ENCODE measurements at places on chromosomes 13 and 19. TPM values are rescaled to one million over a fixed set of nuclear protein-coding genes. Genes with fewer than 3 reads are reported as not detected.

Gene CDX2
- total RNA-seq = not detected

DNA sequence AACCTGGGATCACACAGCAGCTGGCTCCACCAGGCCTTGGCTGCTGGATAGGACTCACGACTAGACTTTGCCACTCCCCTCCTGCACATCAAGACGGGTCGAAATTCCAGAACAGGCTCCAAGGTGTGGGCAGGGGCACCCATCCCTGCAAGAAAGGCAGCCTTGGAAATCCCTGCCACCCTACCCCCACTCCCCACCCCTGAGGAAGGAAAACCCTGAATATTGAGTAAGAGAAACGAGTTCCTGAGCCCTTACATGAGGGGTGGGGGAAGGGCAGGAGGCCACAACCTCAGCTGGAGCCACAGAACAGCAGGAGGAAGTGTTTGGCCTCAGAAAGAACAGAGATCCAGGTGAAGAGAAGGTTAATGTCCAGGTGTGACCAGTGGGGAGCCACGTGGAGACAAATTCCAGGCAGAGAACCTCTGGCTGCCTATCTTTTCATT, 20.1 kb downstream of the DEDD2 start:
- DNase-seq = peak; percentile 50
- H3K4me1 ChIP-seq = no peaks in the 10 kb centered on the region
- H3K27me3 ChIP-seq = no peaks in the 10 kb centered on the region
- H3K4me3 ChIP-seq = no peak overlapping the region
- peaks cover 5% of the 10 kb centered on the region for H3K36me3 ChIP-seq

DNA sequence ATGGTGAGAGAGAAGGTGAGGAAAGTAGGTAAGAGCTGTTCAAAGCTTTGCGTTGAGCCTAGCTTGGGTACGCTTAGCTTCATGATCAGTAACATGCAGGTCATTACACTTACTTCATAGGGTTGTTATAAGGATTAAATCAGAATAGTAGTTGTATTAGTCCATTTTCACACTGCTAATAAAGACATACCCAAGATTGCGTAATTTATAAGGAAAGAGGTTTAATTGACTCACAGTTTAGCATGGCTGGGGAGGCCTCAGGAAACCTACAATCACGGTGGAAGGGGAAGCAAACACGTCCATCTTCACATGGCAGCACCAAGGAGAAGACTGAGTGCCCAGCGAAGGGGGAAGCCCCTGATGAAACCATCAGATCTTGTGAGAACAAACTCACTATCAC, 21.9 kb downstream of the GPALPP1 start:
- H3K36me3 ChIP-seq = peaks cover 4% of the 10 kb centered on the region
- H3K27ac ChIP-seq = no peak overlapping the region
- no peaks in the 10 kb centered on the region for H3K27me3 ChIP-seq
- no peaks in the 10 kb centered on the region for H3K4me1 ChIP-seq

DNA sequence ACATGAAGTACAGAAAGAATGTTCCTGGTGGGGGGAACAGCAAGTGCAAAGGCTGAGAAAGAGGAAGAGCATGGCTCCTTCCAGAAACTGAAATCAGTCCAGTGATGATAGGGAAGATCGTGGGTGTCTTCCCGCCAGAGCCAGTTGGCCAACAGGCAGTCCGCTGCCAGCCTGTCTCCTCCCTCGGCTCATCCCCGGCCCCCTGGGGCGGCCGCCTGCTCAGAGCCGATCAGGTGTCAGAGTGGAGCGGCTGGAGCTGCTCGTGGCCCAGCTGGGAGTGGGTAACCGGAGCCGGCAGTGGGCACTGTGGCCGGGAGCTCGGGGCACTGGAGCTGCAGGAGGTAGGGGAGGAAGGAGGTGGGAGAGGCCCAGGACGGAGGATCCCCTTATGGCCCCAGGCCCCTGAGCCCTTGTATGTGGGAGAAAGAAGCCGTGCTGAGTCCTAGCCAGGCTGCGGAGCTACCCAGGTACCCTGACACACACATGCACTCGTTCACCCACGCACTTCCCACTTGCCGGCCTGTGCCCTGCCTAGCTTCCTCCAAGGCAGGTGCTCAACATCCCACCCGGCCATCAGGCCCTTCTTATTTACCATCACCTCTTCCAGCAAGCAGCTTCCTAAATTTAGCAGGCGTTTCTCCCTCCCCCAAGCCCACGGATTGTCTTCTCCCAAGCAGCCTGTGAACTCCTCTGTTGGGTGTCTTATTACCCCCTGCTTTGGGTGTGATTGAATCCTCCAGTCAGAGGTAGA, 1.7 kb downstream of the ANKRD24 start:
- no peak overlapping the region for H3K4me3 ChIP-seq
- no peaks in the 10 kb centered on the region for H3K27me3 ChIP-seq
- no peak overlapping the region for H3K27ac ChIP-seq
- no peak for DNase-seq

Gene TMEM145
- total RNA-seq = not detected

Measured in aorta (tissue), 5 donors.